NB4 (cell line): ENCODE measurements at places on chromosomes 5 and 9.

- no peak for DNase-seq
Observed at GRCh38 chr9:90526386-90526785, 116.2 kb downstream of the DIRAS2 start.

GRCh38 chr9:97768746-97769145 lies 71.6 kb upstream of the XPA start:
- no peak for DNase-seq

DNA sequence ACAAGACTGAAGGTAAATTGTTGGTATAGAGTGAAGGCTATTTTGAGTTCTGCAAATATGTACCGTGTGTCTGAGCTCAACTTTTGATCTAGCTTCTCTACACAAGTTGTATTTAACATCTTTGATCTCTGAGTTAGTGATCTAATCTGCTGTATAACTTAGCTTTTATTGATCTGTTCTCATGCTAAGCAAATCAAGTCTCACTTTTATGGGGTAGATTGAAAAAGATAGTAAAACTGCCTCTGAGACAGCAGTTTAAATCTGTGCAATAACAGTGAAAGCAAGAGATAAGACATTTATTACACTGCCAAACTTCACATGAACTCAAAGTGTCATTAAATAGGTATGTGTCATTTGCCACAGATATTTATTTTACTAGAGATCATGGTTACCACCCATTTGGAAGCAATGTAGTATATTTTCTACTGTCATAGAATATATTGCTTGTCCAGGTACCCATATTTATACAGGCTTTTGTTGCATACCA lies 477.3 kb downstream of the ISL1 start:
- DNase-seq: no peak

DNA sequence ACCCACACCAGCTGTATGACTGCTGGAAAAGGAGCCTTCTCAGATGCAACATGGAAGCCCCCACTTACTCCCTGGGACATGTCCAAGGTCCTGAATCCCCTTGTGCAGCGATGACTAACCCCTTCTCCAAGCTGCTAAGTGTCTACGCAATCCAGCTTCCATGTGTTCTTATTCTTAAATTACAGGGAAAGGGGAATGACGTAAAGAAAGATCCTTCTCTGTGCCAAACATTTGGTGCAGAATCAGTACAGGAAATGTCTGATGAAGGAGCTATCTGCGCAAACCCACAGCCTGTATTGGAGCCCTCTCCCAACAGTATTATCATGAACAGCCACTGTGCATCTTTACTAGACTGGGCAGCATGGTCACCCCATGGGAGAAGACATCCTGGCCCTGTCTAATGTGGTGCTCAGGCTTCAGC lies 183.2 kb downstream of the FRMD3 start:
- DNase-seq: peak; percentile 23

DNA sequence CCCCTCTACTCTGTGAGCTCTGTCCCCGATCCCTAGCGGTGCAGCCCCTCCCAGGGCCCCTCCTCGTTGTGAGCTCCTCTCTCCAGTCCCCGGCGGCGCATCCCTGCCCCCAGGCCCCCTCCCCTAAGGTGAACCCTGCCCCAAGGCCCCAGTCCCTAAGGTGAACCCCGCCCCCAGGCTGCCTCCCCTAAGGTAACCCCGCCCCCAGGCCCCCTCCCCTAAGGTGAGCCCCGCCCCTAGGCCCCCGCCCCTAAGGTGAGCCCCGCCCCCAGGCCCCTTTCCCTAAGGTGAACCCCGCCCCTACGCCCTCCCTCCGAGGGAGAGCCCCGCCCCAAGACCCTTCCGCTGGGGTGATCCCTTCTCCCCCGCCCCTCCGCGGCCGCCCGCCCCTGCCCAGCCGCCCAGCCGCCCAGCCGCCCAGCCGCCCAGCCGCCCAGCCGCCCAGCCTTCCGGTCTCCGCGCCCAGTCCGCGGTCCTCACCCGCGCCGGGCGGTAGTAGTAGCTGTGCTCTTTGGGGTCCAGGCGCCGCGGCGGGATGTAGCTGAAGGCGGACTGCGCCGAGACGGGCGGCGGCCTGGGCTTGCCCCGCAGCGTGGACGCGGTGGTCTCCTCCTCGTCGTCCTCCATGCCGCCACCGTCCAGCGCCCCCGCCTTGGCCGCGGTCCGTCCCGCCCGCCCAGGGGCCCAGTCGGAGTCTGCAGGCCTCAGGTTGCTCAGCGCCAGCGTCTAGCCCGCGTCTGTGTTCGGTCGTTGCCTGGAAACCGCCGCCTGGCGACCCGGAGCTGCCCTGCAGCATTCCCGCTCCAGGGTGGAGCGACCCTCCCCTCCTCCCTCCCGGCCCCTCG lies at the start of gene CFAP90:
Gene CFAP90 (minus strand): TSS at position 739 of the 845 bp plus-strand sequence. CDS start 112 bp downstream, at position 627.
- no peak for DNase-seq

DNA sequence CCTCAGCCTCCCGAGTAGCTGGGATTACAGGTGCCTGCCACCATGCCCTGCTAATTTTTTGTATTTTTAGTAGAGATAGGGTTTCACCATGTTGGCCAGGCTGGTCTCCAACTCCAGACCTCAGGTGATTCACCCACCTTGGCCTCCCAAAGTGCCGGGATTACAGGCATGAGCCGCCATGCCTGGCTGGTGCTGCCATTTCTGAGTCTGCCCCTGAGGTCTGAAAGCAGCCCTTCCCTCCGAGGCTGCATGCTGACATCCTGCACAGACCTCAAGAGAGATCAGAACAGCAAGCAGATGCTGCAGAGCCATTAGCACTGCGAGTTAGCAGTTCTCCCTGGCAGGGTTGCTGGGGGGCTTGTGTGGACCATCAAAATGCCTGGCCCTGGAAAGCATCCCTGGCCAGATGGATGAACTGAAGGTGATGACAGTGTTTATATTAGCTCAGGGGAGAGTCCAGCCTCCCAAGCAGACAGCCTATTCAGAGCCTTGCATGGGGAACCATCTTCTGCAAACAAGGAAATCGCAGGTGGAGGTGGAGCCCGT lies 176.5 kb upstream of the PANK3 start:
- no peak for DNase-seq

GRCh38 chr5:179416114-179416822 lies 71.0 kb upstream of the ADAMTS2 start:
- DNase-seq: no peak

DNA sequence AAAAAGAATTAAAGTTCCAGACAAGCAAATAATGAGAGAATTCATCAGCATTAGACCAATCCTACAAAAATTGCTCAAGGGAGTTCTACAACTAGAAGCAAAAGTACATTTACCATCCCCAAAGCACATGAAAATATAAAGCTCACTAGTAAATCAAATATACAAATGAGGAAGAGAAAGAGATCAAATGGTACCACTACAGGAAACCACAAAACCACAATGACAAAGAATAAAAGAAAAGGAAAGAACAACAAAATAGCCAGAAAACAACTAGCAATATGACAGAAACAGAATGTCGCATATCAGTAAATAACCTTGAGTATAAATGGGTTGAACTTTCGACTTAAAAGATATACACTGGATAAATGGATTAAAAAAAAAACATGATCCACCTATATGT lies 739.0 kb downstream of the DTWD2 start:
- DNase-seq: peak; percentile 9

DNA sequence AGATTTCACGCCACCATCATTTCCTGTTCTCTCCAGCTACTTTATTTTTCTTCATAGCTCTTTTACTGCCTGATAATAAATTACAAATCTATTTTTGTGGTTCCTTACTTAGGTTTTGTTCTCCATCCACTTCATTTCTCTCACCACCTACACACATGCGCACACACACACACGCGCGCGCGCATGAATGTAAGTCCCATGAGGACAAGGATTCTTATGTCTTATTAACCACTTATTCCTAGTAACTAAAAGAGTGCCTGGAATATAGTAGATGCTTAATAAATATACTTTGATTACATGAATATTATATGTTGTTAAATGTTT lies 116.5 kb downstream of the TRPM6 start:
- no peak for DNase-seq
